AG09309 (cell line): ENCODE measurements at places on chromosomes 7 and 10.

DNA sequence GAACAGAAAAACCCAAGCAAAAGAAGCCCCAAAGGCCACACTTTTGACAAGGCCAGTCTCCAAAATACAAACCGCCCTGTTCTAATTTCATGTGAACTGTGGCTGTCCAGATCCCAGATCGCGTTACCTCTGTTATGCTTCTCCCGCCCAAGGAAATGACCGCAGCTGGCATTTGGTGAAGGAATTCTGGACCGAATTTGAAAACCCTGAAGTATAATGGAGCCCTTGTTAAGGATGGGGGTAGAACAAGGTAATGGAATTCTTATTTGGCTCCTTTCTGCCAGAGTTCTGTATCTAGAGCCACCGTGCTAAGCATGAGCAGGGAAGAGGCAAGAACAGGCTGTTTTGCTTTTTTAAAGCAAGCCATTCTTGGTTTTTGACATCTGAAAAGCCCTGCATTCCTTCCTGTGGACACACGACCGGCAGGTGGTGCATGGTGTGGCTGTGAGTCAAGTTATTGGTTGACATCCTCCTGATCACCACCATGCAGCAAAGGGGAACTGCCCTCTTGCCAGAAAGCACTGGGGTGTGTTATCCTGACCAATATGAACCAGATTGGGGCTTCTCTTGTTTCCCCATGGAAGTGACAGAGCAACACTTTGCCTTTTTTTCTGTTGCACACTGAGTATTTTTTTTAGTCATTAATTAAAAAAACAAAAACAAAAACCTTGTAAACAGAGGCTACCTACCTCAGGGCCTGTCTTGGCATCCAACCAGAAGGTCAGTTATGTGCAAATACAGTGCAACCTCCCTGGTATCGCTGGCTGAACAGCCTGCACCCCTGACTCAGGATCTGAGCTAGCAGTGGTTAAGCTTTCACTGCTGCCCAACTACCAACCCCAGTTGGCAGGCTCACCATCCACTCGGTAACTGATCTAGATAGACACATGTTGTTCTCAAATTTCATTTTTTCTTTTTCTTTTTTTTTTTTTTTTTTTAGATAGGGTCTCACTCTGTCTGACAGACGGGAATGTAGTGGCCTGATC, 14.2 kb downstream of the UCMA start:
- DNase-seq: no peak

DNA sequence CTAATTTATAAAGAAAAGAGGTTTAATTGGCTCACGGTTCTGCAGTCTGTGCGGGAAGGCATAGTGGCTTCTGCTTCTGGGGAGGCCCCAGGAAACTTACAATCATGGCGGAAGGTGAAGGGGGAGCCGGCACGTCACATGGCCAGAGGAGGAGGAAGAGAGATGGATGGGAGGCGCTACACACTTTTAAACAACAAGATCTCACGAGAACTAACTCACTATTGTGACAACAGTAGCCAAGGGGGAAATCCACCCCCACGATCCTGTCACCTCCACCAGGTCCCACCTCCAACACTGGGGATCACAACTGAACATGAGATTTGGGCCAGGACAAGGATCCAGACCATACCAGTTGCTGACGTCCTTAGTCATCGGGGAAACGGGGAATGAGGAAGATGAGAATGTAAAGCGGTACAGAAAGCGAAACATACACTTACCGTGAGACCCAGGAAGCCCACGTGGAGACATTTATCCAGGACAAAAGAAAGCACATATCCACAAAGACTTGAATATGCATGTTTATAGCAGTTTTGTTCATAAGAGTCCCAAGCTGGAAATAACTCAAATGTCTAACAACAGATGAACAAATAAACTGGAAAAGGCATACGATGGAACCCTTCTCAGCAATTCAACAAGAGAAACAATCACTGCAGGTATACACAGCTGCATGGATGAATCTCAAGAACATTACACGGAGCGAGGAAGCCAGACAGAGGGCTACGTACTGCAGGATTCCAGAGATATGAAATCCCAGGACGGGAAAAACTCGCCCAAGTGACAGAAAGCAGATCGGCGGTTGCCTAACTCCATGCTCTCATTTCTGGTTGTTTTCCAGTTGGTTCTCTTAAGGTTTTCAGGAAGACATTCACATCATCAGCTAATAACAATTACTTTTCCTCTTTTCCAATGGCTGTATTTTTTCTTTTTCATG, 26.2 kb upstream of the INPP5A start:
- DNase-seq: no peak

DNA sequence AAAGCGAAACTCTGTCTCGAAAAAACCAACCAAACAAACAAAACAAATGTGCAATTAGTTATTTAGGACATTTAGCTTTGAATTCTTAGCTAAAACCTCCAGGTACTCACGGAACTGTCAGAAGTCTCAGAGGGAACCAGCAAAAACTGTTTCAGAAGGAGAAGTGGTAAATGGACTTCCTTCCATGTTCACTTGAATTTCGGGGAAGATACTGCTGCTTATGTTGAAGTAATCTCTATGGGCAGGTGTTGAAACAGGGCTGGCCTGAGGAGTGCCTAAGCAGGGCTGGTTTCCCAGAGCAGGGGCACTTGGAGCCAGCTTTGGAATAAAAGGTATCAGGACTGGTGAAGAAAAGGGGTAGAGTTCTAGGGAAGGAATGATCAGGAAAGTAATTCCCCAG, 2.4 kb upstream of the EXOC6 start:
- no peak for DNase-seq

DNA sequence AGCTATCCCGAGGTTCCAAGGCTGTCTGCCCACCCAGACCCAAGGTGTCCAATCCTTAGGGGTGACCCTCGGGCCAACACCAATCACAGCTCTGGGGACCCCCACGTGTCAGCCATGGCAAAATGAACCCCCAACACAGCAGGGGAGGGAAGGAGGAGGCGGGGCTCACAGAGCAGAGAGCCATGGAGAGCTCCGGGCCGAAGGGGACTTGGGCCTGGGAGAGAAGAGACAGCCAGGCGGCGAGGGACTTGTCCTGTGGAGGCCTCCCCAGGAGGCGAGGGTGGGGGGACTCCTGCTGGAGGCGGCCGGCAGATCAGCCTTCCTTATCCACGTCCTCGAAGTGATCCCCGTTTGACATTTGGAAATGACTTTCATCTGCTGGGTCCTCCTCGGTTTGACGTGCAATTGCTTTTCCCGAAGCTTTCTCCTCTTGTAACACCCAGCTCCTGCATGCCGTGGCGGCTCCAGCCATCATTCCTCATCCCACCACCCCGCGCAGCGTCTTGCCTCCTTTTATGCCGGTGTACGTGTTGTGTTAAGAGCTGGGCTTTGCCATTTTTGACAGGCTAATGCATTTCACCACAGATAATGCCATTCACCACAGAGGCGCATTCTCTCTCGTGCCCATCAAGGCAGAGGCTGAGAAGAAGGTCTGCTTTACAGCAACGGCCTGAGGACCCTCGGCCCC, 337.4 kb downstream of the DNAJB6 start:
- DNase-seq: no peak

GRCh38 chr10:100628061-100628460, 92.3 kb downstream of the HIF1AN start:
- no peak for DNase-seq
